HEK293T (cell line): ENCODE measurements at places on chromosomes 5 and 9.

- DNase-seq = no peak
These were observed 882 bp downstream of the CERCAM start for GRCh38 chr9:128421482-128421996.

- no peak for DNase-seq
These were observed 39.1 kb upstream of the BASP1 start for GRCh38 chr5:17178373-17178675.

GRCh38 chr9:109817846-109818472 is 38.0 kb downstream of the PALM2AKAP2 start:
- DNase-seq = peak; percentile 71

- no peak for DNase-seq
These were observed 23.4 kb downstream of the C9orf50 start for GRCh38 chr9:129597355-129598088.

- DNase-seq = no peak
These were observed 2208.1 kb upstream of the WWC1 start for GRCh38 chr5:166083183-166083959.

- no peak for DNase-seq
These were observed 245.8 kb upstream of the PCSK5 start for GRCh38 chr9:75644649-75645048.

- DNase-seq = peak; percentile 82
These were observed 4.6 kb upstream of the SLC25A48 start for GRCh38 chr5:135829681-135830383.

DNA sequence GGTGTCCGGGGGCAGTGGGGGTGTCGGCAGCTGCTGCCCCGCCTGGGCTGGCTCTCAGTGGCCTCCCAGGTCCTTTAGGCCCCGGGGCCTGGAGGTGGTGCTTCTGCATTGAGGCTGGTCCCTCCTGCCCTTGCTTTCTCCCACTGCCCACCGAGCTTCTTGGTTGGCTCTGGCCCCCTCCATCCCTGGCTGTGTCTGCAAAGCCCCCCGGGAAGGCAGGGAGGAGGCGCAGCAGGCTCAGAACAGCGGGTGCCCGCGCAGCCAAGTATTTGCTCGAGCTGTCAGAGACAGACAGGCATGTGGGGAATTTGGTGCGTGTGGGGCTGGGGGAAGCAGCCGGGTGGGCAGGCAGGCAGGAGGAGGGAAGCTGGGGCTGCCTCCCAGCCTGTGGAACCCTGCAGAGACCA is 11.5 kb downstream of the CXXC5 start:
- DNase-seq = no peak
